ENCODE measurements at places on chromosomes 4 and X.

DNA sequence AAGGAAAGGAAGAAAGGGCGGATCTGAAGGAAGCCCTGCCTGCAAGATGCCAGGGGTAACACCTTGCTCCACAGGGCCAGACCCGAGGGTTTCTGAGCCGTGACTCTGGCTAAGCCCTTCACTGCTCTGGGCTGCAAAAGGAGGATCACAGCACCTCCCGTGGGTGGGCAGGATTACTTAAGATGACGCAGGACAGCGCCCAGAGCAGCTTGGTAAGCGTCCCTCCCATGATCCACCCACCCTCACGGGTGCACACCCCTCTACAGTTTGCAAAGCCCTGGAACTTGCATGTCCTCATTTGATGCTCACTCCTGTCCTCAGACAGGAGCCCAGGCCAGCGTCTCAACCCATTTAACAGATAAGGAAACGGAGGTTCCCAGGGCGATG lies 64.9 kb downstream of the CRMP1 start:
- DNase-seq = no peak

- no peak for DNase-seq
These were observed 108.8 kb downstream of the TMA16 start for GRCh38 chr4:163603257-163603656.

GRCh38 chr4:139986689-139987501 lies 167.1 kb downstream of the MAML3 start:
- DNase-seq = no peak

DNA sequence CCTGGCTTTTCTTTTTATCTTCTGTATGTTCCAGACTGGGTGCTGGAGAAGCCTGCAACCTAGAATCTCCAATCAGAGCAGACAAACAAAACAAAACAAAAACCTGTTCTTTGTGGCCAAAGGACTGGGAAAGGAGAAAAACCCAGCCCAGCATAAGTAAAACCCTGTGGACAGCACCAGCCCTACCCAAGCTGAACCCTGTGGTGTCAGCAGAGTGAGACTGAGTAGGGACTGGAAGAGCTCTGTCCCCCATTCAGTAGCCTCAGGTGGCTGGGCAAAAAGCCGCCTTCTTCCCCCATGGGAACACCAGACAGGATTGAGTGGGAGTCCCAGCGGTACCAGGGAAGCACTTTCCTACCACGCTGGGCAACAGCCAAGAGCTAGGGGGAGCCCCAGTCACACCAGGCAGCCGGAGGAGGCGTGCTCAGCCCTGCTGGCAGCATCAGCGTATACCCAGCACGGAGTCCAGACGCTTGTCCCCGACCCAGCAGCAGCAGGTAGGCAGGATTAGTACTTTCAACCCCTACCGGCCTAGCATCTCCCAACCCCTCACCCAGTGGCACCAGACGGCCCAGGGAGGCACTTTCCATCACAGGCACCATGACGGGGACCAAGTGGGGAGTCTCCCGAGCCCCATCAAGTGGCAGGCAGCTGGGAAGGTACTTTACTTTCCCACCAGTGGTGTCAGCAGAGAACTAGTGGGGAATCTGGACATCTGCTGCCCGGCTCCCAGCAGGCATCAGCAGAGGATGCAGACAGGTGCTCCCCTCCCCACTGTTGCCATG lies 8.6 kb upstream of the JADE3 start:
- peak; percentile 75 for DNase-seq

DNA sequence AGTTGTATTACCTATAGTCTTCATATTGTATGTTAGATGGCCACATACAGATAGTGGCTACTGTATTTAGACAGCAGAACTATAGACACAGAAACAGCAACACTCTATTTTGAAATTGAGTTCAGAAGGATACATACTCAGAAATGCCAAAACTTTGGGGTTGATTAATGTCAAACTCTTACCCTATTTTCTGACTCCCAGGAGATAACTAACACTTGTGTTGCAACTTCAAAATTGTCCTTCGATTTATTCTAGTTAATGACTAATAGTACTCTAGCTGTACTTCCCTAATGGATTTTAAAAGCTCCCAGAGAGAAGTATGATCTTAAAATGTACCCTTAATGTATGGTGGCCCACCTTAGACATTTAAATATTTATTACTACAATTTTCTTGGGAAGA lies 229.9 kb upstream of the UGT8 start:
- no peak for DNase-seq

GRCh38 chrX:2594491-2594890 lies 93.7 kb upstream of the DHRSX start:
- no peak for DNase-seq

DNA sequence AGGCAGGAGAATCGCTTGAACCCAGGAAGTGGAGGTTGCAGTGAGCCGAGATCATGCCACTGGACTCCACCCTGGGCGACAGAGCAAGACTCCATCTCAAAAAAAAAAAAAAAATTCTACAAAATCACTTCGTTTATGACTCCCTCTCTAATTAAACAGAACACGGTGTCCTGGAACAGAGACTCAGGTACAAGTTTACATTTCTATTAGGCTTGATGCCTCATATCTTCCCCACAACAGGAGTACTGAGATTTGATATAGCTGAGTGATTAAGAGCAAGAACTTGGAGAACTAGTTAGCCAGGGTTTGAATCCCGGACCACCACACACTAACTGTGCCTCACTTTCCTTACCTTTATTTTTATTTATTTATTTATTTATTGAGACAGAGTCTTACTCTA lies 42.2 kb upstream of the KLF3 start:
- no peak for DNase-seq

DNA sequence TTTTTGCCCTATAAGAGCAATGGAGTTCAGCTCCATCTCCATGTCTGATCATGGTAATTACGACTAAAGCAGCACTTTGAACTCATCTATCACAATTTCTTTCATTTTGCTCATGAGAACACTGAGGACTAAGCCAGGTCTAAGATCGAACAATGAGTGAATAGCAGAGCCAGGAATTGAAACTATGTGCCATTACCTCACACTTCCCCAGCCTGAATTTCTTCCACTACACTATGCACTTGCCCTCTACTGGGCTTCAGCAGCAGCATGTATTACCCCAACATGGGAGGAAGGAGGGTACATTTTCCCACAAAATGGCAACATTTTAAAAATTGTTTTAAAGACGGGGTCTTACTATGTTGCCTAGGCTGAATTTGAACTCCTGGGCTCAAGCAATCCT lies 274.7 kb upstream of the FGF13 start:
- no peak for DNase-seq

- peak; percentile 80 for DNase-seq
These were observed 12.6 kb downstream of the RUFY3 start for GRCh38 chr4:70734168-70734954.

DNA sequence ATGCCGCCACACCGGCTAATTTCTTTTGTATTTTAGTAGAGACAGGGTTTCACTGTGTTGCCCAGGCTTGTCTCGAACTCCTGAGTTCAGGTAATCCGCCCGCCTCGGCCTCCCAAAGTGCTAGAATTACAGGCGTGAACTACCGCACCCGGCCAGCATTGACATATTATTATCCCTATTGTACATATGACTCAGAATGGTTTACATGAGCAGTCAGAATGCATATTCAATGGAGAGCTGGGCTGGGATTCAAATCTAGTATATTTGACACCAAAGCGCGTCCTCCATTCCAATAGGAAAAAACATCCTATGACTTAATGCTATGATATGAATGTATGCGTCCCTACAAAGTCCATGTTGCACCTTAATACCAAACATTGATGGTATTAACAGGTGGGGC lies 281.4 kb downstream of the CAMK2D start:
- no peak for DNase-seq

DNA sequence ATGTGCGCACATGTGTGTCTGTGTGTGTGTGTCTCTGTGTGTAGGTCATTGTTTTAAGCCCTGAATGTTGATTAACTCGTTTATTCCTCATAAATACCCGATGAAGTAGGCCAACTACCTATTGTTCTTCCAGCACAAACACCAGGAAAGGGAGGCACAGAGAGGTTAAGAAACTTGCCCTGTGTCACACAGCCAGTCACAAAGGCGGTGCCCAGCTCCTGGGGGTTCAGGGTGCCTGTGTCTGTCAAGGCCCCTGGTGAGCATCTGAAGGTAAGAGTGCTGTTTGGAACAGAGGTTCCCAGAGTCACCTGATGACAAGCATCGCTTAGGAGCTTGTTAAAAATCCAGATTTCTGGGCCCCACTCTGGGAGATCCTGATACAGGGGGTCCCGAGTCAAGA lies 18.0 kb upstream of the SH3TC1 start:
- no peak for DNase-seq

DNA sequence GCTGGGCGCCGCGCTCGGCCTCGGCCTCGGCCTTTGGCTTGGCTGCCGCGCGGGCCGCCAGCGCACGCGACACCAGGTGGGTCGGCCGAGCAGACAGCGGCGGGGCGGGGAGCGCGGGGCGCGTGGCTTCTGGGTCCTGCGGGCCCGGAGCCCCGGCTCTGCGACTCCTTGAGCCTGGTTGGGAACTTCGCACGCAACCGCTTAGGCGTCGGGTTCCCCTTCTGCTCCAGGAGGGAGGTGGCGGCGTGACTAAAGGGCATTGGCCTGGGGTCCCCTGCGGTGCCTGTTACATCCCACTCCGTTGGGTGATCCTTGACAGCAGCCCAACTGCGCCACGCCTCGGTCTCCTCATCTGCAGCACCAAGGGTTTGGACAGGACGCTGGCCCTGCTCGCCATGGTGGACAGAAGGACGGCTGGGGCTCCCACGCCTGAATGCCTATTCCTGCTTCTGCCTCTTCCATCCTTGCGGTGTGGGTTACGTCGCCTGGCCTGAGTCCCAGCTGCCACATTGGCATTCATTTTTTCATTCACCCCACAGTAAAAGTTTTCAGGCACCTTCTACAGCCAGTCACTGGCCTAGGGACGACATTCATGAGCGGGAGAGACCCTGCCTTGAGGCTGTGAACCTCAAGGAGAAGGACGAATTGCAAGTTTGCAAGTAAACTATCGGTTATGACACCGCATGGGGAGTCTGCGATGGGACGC lies 631 bp downstream of the EVC start:
- DNase-seq = no peak

DNA sequence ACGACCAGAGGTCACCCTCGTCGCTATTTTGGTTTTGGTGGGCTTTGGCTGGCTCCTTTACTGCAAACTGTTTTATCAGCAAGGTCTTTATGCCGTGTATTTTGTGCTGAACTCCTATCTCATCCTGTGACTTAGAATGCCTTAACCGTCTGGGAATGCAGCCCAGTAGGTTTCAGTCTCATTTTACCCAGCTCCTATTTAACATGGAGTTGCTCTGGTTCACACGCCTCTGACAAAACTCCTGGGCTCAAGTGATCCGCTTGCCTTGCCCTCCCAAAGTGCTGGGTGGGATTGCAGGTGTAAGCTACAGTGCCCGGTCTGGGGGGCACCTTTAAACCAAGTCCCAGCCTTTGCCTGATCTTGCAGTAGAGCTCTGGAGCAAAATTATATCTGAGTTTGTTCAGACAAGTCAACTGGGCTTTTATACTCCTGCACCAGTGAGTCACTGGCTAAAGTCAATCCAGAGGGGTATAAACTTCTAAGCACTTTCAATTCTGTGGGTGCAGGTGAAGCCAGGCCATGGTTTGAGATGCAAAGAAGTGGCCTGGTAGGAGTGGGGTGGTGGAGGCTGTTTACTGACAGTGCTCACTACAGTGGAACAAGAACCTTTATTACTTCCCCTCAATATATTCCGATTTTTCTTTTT lies 50.2 kb downstream of the MGST2 start:
- DNase-seq = no peak

DNA sequence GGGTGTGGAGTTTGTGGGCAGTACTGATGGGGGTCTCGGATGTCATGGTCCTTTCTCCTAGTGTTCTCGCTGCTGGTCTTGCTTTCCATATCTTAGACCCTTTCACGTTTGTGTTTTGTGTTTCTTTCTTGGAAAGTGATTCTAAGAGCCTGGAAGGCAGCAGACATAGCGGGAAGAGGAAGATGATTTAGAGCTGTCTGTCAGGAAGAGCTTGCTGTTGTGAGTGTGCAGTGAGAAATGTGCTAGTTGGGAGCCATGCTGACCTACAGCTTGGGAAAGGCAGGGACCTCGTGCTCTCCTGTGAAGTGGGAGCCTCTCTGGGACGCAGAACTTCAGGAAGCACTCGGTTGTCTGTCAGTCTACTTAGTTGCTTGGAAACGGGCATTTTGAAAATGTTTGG lies 122.2 kb downstream of the ZNF518B start:
- DNase-seq = no peak

All from activated CD4-positive, alpha-beta T cell treated with anti-CD3 and anti-CD28 coated beads, Interleukin-2, Interleukin-6, amounts not matched to agents 100 ng/mL and 50 ng/mL, durations not matched to agents 16 hours and 8 hours (primary cell).